Retinal pigment epithelial cell (primary cell): ENCODE measurements at places on chromosomes 1 and 21.

- DNase-seq = no peak
Observed at GRCh38 chr1:165075725-165076370, 280.7 kb downstream of the LMX1A start.

DNA sequence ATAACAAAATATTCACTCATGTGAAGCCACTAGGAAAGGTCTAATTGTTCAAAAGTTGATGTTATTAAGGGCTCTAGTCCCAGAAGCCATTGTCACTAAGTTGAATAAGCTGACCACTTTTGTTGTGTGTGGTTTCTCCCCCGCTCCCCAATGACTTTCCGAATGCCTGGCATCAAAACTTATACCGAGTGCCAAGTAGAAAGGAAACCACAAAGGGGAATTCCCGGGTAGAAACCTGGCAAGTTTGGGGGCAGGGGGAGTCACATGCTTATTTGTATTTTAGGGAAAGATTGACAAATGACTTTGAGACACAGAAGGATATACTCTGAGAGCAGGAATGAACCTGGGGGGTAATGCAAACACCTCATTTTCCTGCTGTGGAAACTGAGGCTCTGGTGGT lies 154.1 kb downstream of the TGFBR3 start:
- DNase-seq = peak; percentile 52

DNA sequence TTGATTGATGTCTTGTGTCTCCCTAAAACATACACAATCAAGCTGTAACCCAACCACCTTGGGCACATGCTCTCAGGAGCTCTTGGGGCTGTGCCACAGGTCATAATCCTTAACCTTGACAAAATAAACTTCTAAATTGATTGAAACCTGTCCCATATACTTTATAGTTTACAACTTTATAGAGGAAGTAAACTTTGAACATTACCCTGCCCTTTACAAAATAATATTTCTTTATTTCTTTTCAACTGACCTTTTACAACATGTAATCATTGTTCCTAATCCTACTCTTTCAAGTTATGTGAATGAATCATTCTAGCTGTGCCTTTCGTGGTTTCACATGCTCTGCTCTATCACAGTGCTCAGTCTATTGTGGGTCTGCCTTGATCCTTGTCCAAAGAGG lies 118.3 kb upstream of the ATP1A1 start:
- peak; percentile 39 for DNase-seq

- DNase-seq = no peak
Observed at GRCh38 chr1:1901641-1902294, 10.9 kb upstream of the GNB1 start.

GRCh38 chr21:16900685-16901084 lies 612.2 kb upstream of the CXADR start:
- no peak for DNase-seq

DNA sequence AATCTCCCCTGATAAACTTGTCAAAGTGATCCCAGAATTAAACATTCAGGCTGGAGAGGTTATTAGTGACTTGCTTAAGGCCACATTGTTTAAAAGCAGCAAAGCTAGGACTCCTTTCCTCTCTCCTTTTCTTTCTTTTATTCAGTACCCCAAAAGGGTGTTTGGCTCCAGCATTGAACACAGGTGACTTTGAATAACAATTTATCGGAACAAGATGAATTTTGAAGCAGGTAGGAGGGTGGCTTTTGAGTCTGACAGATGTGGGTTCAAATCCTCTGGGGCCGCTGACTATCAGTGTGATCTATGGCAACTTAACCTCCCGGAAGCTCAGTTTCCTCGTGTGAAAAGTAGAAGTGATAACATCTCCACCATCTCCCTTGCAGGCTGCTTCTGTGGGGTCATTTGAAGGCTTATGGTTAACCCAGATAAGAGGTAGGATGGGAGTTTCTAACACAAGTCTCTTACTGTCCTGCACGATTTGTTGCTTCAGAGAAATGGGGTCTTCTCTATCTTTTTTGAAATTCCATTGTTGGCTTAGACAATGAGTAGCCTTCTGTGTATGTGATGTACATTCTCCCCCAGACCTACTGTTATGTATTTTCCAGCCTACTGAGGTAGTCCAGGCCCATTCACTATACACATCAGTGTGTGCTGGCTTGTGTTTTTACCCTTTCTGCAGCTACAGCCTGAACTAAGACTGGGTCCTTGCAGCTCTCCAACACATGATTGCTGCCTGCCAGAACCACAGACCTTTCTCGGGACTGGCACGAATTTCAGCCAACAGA lies 29.0 kb downstream of the JUN start:
- DNase-seq = no peak

GRCh38 chr21:29104239-29104708 lies 26.2 kb upstream of the MAP3K7CL start:
- DNase-seq = no peak
